ENCODE measurements at places on chromosomes 16 and 17.

DNA sequence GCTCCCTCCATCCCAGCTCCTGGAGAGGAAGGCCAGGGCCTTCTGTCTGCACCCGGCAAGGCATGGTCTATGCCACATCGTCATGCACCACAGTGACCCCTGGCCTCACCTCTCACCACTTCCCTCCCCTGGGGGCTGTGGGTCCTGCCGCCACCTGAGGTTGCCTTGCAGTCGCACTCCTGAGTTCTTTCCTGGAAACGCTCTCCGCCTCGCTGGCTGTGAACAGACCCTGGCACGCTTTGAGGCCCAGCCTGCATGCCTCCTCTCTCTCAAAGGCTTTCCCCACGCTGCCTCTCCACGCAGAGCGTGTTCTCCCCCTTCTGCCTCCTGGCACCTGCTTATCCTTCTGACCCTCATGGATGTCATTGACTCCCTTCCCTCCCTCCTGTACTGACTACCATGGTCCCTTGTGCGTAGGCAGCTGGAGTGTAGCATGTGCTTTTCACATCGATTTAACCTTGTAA is 45.4 kb downstream of the SEC14L1 start:
- no peak for DNase-seq

GRCh38 chr17:63564562-63564961 is 14.3 kb downstream of the DCAF7 start:
- no peak for DNase-seq

DNA sequence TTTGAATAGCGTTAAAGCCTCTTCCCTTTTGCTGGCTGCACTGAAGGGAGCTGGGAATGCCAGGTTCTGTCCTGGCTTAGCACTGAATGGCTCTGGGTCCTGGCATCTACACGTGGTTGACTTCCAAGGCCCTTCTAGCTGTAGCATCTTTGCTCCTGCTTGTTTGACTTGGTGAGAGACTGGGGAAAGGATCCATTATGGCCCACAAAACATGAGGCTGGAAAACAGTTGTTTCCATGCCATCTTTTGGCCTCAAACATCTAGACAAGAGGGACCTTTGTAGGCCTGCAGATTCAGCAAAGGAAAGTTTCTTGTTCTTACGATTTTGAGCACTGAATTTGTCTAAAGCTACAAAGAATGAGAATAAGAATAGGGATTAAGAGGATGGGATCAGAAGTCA is 32.5 kb downstream of the EPN2 start:
- no peak for DNase-seq

GRCh38 chr17:77034677-77035424 is 105.9 kb upstream of the SEC14L1 start:
- DNase-seq = no peak

GRCh38 chr17:21551081-21551881 is 141.0 kb upstream of the KCNJ18 start:
- peak; percentile 99 for DNase-seq

DNA sequence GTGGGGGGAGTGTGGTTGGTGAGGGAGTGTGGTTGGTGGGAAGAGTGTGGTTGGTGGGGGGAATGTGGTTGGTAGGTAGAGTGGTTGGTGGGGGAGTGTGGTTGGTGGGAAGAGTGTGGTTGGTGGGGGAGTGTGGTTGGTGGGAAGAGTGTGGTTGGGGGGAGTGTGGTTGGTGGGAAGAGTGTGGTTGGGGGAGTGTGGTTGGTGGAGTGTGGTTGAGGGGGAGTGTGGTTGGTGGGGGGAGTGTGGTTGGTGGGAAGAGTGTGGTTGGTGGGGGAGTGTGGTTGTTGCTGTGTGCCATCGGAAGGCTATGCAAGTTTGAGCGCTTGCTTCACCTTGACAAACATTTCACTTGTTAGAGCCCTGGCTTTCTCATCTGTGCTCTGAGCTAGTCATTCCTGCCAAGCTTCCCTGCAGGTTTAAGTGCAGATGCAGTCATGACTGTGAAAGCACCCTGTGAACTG is 20.1 kb downstream of the MINK1 start:
- DNase-seq = no peak

- DNase-seq = no peak
Measured at GRCh38 chr17:4800462-4801196, 1.5 kb downstream of the C17orf114 start.

GRCh38 chr16:85157813-85158742 is 45.8 kb upstream of the CIBAR2 start:
- no peak for DNase-seq

- DNase-seq = peak; percentile 80
Measured at GRCh38 chr17:50956750-50957523, 90.8 kb upstream of the TOB1 start.

DNA sequence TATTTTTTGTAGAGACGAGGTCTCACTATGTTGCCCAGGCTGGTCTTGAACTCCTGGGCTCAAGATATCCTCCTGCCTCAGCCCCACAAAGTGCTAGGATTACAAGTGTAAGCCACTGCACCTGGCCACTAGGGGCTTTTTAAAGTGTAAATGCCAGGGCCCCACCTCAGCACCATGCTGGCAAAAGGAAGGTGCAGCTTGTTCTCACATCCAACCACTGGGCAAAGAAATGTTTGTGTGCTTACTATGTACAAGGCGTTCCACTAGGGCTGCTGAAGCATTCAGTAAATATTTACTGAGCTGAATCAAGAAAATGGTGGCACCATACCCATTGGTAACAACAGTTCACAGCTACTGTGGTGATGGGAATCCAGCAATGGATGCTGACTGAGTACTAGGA is 22.6 kb downstream of the COG1 start:
- no peak for DNase-seq

DNA sequence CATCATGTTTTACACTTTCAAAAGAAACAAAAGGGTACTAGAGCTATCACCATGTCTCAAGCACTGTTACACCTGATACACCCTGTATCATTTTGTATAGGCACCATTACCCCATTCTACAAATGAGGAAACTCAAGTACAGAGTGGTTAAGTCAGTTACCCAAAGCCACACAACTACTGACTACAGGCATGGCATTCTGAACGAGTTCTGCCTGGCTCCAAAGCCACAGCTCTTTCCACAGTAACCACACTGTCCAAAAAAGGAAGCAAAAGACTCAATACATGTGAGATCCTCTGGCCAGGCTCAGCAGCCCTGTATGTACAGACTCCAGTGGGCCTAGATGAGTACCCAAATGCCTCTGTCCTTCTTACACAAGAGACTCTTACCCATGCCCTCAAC is 4.7 kb downstream of the DYNC1LI2 start:
- peak; percentile 35 for DNase-seq

- no peak for DNase-seq
Measured at GRCh38 chr17:60165971-60166370, 16.2 kb downstream of the CA4 start.

DNA sequence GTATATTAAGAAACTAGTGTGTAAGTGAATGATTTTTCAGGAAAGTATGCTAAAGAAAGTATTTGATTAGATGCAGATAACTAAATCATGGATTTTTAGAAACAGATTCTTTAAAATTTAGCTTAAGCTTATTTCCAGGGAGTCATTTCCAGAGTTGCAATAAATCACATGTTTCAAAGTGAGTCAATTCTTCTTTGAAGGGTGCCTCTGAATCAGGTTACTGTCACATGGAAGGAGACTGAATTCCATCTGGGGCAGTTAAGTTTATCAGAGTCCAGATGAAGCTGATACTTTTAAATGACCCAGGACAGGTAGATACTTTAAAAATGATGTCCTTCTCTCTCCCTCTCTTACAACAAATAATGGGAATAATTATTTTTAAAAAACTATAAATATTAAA is 5.0 kb downstream of the MFSD11 start:
- DNase-seq = no peak

DNA sequence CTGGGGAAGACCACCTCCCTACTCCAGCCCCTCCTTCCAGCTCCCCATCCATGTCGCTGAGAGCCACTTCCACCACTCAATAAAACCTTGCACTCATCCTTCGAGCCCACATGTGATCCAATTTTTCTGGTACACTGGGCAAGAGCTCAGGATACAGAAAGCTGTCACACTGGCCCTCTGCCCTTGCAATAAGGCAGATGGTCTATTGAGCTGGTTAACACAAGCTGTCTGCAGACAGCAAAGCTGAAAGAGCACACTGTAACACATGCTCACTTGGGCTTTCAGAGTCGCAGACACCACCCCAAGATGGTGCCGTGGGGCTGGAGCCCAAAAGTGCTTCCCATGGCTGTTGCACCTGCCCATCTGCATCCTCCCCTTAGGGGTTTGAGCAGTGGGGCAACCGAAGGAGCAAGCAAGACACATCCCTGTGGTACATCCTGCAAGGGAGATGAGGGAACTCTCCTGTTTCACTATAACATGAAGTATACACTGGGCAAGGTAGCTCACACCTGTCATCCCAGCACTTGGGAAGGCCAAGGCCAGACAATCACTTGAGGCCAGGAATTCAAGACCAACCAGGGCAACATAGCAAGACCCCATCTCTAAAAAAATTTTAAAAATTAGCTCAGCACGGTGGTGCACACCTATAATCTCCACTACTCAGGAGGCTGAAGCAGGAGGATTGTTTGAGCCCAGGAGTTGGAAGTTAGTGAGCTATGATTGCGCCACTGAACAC is 52.8 kb upstream of the C17orf78 start:
- no peak for DNase-seq

GRCh38 chr17:50208611-50209061 is 7.2 kb upstream of the COL1A1 start:
- DNase-seq = no peak

- DNase-seq = no peak
Measured at GRCh38 chr17:68257934-68258333, 10.1 kb downstream of the AMZ2 start.

- no peak for DNase-seq
Measured at GRCh38 chr17:17456251-17456650, 20.5 kb upstream of the MED9 start.

- DNase-seq = no peak
Measured at GRCh38 chr16:84999200-84999599, 12.1 kb downstream of the ZDHHC7 start.

GRCh38 chr16:89145406-89146161 is 26.0 kb upstream of the CDH15 start:
- DNase-seq = no peak

- DNase-seq = peak; percentile 36
Measured at GRCh38 chr17:45573924-45574770, 83.6 kb upstream of the PLEKHM1 start.

DNA sequence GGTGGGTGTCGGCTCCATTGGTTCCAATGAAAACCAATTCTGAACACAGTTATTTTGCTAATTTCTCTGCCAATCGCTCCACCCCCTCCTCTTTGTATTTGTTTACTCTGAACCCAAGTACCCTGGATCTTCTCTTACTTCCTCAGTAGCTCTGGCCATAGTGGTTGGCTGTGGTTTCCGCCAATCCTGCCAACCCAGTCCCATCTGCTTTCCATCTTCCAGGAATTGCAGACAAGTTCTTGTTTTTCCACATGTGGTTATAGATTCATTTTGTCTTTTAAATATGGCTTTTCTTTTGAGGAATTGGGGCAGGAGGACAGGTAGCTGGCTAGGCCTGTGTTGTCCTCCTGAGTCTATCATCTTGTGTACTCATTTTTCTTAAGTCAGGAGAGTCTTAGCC is 92.0 kb downstream of the CYLD start:
- DNase-seq = no peak

DNA sequence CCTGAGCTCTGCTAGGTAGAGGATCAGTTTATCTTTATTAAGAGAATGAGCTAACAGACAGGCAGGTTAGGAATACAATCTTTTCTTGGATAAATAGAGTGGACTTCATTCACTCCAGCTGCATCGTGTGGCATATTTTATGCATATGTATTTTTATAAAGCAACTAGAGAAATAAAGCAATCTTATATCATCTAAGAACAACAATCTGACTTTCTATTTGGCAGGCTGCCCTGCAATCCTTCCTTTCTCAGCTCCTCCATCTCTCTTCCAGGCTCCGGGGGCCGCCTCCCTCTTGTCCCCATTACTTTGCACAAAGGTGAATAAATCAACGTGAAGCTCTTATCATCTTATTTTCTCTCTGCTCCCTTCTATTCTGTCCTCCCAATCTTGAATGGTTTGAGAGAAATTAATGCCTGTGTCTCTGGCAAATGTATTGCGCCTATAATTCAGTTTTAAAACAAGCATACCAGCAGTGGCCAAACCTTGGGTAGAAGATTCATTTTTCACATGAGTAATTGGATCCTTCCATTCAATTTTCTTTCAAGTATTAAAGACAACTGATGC is 64.5 kb downstream of the HS3ST3A1 start:
- DNase-seq = no peak

DNA sequence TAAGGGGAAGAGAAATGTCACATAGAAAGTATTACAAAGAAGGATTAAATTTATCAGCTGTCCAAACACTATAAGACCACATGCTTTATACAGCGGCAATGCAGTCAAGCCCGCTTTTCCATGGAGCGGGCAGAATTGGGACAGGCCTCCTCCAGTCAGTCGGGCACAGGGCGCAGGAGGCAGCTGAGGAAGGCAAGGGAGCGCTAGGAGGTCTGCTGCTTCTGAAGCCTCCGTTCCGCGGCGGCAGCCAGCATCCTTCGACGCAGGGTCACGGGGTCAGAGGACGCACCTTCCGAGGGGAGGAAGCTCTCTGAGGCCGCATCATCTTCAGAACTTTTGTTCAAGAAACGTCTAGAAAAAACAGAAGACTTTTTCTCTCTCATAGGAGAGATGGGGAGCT is 62.6 kb downstream of the AMFR start:
- no peak for DNase-seq

DNA sequence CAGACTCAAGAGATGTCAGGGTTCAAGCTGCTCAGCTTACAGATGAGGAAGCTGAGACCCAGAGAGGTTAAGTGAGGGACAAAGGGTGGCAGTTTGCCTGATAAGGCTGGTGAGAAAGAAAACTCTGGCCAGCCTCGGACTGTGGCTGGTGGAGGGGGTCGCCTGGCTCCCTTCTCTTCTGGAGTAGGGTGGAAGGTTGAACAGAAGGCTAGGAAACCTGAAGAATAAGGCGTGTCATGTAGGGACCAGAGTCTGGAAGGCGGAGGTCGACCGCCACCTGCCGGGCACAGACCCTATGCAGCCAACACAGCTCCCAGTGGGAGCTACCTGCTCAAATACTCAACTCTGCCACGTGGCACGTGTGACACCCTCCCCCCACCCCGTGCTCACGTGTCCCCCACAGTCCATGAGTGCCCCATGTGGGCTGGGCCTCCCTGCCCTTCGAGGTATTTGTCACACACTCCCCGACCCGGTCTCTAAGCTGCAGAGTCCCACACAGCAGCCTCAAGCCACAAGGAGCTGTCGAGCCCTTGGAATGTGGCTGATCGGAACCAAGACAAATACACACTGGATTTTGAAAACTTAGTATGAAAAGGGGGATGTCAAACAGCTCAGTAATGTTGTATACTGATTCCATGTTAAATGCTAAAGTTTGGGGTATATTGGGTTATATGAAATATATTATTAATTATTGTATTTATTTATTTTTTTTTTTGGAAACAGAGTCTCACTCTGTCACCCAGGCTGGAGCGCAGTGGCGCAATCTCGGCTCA is 11.8 kb downstream of the HID1 start:
- DNase-seq = peak; percentile 51

DNA sequence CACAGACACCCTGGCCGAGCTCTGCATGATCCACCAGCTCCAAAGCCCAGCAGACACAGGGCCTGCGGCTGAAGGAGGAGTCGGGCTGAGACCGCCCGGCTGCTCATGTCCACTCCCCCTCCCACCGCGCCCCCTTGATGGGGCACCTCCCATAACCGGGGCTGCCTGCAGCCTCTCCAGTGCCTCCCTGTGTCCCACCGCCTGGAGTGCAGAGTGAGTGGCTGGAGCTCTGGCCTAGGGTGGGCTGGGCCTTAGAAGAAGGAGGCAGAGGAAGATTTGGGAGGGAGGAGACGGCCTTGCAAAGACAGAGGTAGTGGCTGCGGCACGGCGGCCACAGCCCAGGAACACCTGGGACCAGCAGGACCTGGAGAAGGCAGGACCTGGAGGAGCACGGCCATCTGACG is 4.0 kb downstream of the CBFA2T3 start:
- DNase-seq = no peak
